Panc1 (cell line): ENCODE measurements at places on chromosomes 3 and 15.
A peak's percentile ranks its signal among the peaks of the same experiment; 100 is the strongest.

DNA sequence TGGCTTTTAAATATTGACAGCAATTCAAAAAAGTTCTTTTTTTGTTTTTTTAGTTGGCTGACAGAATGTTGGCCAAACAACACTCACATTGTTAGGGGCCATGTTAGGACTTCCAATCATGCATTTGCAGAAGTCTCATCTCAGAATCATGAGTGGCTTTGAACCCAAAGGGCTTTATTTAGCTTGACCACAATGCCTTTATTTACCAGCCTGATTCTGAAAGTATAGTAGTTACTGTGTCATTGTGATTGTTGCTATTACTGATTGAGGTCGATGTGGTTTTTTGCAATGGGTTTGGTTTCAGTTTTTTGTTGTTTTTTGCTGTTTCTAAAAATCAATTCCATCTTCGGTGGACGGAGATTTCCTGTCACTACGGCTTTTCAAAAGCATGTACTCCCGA, 7.2 kb downstream of the GLDN start:
- H3K4me1 ChIP-seq: no peaks in the 10 kb centered on the region
- no peak for DNase-seq
- no peak overlapping the region for H3K4me3 ChIP-seq
- no peak overlapping the region for H3K27ac ChIP-seq

- no peaks in the 10 kb centered on the region for H3K27me3 ChIP-seq
- DNase-seq: no peak
- H3K4me3 ChIP-seq: no peak overlapping the region
- no peak overlapping the region for H3K27ac ChIP-seq
- H3K4me1 ChIP-seq: no peaks in the 10 kb centered on the region
These were observed 6.7 kb upstream of the SLC12A8 start for GRCh38 chr3:125219261-125219701.

GRCh38 chr3:113436809-113437208, 4.5 kb downstream of the CFAP44 start:
- H3K36me3 ChIP-seq: no peaks in the 10 kb centered on the region
- H3K27me3 ChIP-seq: no peaks in the 10 kb centered on the region
- DNase-seq: no peak
- H3K27ac ChIP-seq: no peak overlapping the region
- H3K4me3 ChIP-seq: no peak overlapping the region

- H3K27ac ChIP-seq: no peak overlapping the region
- H3K4me1 ChIP-seq: no peaks in the 10 kb centered on the region
- no peak overlapping the region for H3K4me3 ChIP-seq
- no peaks in the 10 kb centered on the region for H3K36me3 ChIP-seq
- no peak for DNase-seq
- no peaks in the 10 kb centered on the region for H3K27me3 ChIP-seq
These were observed 386.7 kb downstream of the UNC13C start for GRCh38 chr15:54364961-54365360.

GRCh38 chr15:78182821-78183220, 33.7 kb downstream of the IDH3A start:
- H3K4me3 ChIP-seq: no peak overlapping the region
- no peaks in the 10 kb centered on the region for H3K27me3 ChIP-seq
- no peak for DNase-seq
- H3K36me3 ChIP-seq: no peaks in the 10 kb centered on the region

- no peak overlapping the region for H3K27ac ChIP-seq
- no peak for DNase-seq
- H3K4me3 ChIP-seq: no peak overlapping the region
- H3K36me3 ChIP-seq: no peaks in the 10 kb centered on the region
- H3K27me3 ChIP-seq: no peaks in the 10 kb centered on the region
These were observed 3.5 kb downstream of the RNU5B-1 start for GRCh38 chr15:65307978-65308377.

GRCh38 chr3:129520960-129521359, 7.5 kb upstream of the RHO start:
- no peaks in the 10 kb centered on the region for H3K4me1 ChIP-seq
- no peak for DNase-seq
- no peaks in the 10 kb centered on the region for H3K27me3 ChIP-seq
- H3K27ac ChIP-seq: no peak overlapping the region
- no peak overlapping the region for H3K4me3 ChIP-seq
- H3K36me3 ChIP-seq: no peaks in the 10 kb centered on the region

DNA sequence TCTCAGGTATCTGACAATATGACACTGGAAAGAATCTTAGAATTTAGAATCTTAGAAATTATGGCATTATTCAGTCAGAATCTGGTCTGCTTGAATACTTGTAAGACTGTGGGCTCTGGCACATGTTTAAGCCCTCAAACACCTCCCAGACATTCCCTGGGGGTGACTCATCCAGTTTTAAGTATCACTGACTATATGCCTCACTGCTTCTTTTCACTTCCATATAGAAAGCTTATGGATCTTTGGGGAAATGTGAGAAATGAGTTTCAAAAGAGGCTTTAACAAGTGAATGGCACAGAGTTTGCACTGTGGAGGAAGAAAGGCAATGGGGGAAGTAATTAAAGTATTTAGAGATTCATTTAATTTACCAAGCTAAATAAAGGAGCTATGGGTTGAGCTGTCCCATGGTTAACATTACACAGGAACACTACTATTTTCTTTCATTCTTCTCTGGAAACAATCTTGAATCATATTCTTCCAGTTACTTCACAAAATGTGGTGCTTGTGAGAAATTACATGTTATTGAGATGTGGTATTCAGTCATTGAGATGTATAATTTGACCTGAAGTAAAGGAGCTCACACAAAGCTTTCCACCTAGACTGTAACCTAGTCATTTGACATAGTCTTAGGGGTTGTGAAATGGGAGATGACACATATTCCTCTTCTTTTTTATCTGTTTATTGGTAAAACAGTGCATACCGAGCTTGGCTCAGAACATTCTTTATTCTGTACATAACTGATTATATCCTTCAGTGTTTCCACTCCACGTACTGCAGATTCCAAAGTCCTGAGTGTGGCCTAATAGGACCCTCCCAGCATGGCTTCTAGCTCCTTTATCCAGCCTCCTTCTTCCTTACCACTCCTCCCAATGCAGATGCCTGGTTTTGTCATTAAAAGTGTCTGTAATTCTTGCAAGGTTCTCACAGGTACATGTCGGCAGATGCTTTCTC, 544.6 kb upstream of the NECTIN3 start:
- H3K4me1 ChIP-seq: no peaks in the 10 kb centered on the region
- H3K4me3 ChIP-seq: no peak overlapping the region
- no peak for DNase-seq
- H3K27ac ChIP-seq: no peak overlapping the region

- H3K27me3 ChIP-seq: peaks cover 13% of the 10 kb centered on the region
- H3K4me1 ChIP-seq: no peaks in the 10 kb centered on the region
These were observed 9.1 kb upstream of the C3orf22 start for GRCh38 chr3:126567696-126568438.

- DNase-seq: no peak
- H3K4me3 ChIP-seq: no peak overlapping the region
- no peaks in the 10 kb centered on the region for H3K36me3 ChIP-seq
These were observed 260.7 kb downstream of the PLOD2 start for GRCh38 chr3:145900056-145900829.

- no peak for DNase-seq
- no peak overlapping the region for H3K27ac ChIP-seq
- no peak overlapping the region for H3K4me3 ChIP-seq
- H3K36me3 ChIP-seq: no peaks in the 10 kb centered on the region
- no peaks in the 10 kb centered on the region for H3K4me1 ChIP-seq
- no peaks in the 10 kb centered on the region for H3K27me3 ChIP-seq
These were observed 10.6 kb downstream of the GRM2 start for GRCh38 chr3:51717446-51717845.

DNA sequence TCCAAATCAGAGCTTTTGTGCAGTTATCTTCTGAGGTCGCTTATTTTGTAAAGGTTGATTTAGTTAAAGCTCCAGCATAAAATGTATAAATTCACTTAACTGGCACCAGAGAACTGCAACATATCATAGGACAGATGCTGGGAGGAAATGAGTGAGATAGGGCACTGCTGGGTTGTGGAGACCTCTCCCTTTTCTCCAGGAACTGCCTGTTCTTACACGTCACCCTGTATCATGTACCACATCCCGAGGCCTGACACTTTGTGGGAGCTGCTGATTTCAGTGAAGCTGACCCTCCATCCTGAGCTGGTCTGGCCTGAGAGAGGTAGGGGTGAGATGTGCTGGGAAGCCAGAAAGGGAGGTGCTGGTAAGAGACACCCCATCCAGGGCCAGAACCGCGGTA, 213.8 kb upstream of the FEZF2 start:
- no peak for DNase-seq
- H3K4me3 ChIP-seq: no peak overlapping the region
- H3K4me1 ChIP-seq: no peaks in the 10 kb centered on the region
- no peak overlapping the region for H3K27ac ChIP-seq

GRCh38 chr3:63762934-63763550, 56.1 kb upstream of the C3orf49 start:
- H3K27me3 ChIP-seq: no peaks in the 10 kb centered on the region
- no peak overlapping the region for H3K27ac ChIP-seq
- H3K4me3 ChIP-seq: no peak overlapping the region

GRCh38 chr15:38748710-38749109, 184.1 kb upstream of the RASGRP1 start:
- H3K36me3 ChIP-seq: no peaks in the 10 kb centered on the region
- H3K4me1 ChIP-seq: no peaks in the 10 kb centered on the region
- no peak overlapping the region for H3K4me3 ChIP-seq
- no peak for DNase-seq
- no peaks in the 10 kb centered on the region for H3K27me3 ChIP-seq
- H3K27ac ChIP-seq: no peak overlapping the region

DNA sequence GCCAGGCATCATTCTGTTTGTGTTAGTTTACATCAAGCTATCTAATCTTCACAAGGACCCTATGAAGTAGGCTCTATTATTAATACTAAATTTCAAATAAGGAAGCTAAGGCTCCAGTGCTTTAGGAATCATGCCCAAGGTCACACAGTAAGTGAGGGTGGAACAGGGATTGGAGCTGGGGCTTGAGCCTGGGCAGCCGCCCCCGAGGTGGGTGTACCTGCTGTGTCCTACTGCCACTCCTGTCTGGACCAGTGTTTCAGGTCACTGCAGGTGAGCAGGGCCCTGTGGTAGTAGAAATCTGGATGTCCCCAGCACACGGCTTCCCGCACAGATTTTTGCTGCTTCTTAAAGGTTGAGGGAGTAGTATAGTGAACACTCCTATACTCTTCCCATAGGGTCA, 6.5 kb downstream of the KLF13 start:
- DNase-seq: no peak
- H3K4me1 ChIP-seq: peaks cover 27% of the 10 kb centered on the region
- H3K4me3 ChIP-seq: no peak overlapping the region
- no peaks in the 10 kb centered on the region for H3K36me3 ChIP-seq
- no peaks in the 10 kb centered on the region for H3K27me3 ChIP-seq

GRCh38 chr3:162489853-162490252, 993.2 kb downstream of the OTOL1 start:
- no peak for DNase-seq
- H3K4me1 ChIP-seq: no peaks in the 10 kb centered on the region
- no peaks in the 10 kb centered on the region for H3K36me3 ChIP-seq
- no peaks in the 10 kb centered on the region for H3K27me3 ChIP-seq
- no peak overlapping the region for H3K27ac ChIP-seq

GRCh38 chr15:98546329-98546728, 102.0 kb upstream of the IGF1R start:
- DNase-seq: no peak
- no peaks in the 10 kb centered on the region for H3K36me3 ChIP-seq
- no peak overlapping the region for H3K27ac ChIP-seq

DNA sequence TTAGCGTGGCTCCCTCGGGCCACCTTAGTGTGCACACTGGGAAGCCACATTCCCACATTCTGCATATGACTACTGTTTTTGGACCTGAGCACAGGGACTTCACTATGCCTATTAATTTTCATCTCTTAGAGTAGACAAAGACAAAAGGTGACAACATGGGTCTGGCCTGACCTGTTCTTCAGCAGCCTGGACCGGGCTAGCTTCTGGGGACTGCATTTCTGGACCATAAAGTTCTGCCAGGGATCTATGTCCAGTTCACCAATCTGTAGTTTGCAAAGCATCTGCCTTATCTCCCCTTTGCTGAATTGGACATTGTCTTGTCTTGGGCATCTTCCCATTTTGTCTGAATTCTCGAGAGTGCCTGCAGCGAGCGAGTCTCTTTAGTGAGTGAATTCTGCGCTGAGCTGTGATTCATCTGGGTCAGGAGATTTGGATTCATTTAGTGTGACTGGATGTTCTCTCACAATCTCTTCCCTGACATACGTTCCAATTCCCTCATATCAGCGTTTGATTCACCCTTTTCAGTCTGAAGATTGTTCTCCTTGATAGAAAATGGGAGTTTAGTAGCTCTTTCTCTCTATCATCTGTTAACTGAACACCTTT, 112.2 kb upstream of the PLXNA1 start:
- no peak overlapping the region for H3K4me3 ChIP-seq
- H3K27me3 ChIP-seq: no peaks in the 10 kb centered on the region
- H3K27ac ChIP-seq: no peak overlapping the region
- no peak for DNase-seq
- H3K4me1 ChIP-seq: no peaks in the 10 kb centered on the region
- H3K36me3 ChIP-seq: no peaks in the 10 kb centered on the region

- no peak for DNase-seq
- no peaks in the 10 kb centered on the region; the same call in 1 of the 2 replicates for H3K36me3 ChIP-seq
- no peak overlapping the region for H3K4me3 ChIP-seq
- peak overlapping the region; percentile 31; the same call in 1 of the 2 replicates for H3K27ac ChIP-seq
- no peaks in the 10 kb centered on the region for H3K27me3 ChIP-seq
- peaks cover 9% of the 10 kb centered on the region for H3K4me1 ChIP-seq
These were observed 6.3 kb downstream of the EOMES start for GRCh38 chr3:27715863-27716262.

- H3K36me3 ChIP-seq: no peaks in the 10 kb centered on the region
- H3K27ac ChIP-seq: no peak overlapping the region
- no peaks in the 10 kb centered on the region for H3K4me1 ChIP-seq
These were observed 438.8 kb downstream of the FOXP1 start for GRCh38 chr3:71144525-71145253.

DNA sequence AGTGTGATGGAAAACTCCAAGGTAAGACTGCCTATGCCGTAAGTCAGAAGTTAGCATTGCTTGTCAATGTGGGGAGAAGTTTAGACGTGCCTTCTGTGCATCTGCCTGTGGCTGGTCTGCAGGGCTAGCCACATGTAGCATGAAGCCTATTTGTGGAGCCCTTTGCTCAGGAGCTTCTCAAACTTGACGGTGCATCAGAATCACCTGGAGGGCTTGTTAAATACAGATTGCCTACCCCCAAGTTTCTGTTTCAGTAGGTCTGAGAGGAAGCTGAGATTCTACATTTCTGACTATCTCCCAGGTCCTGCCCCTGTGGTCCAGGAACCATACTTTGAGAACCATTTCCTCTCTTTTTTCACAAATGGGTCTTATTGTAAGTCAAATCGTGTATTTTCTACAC, 292.1 kb upstream of the TPM1 start:
- no peaks in the 10 kb centered on the region for H3K27me3 ChIP-seq
- no peak overlapping the region for H3K4me3 ChIP-seq
- H3K4me1 ChIP-seq: no peaks in the 10 kb centered on the region
- no peak overlapping the region for H3K27ac ChIP-seq
